Fibroblast of the aortic adventitia (primary cell): ENCODE measurements at places on chromosomes 7 and 10.

GRCh38 chr7:6646465-6646864 is 9.3 kb downstream of the ZNF316 start:
- no peak for DNase-seq

DNA sequence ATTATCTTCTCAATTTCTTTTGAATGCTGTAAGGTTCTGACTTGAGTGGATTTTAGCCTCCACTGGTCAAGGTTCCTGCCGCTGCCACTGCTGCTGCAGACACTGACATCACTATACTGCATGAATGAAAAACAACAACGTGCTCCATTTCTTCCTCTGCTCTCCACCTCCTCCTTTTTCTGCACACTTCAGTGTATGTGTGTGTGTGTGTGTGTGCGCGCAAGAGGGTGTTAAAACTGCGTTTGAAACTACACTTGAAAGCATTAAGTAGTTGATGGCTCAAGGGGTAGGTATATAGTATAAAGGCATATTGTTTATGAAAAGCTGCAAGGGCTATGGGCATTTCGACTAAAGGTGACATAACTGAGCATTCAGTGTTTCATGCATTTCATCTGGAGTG is 3.5 kb downstream of the GLCCI1 start:
- no peak for DNase-seq

DNA sequence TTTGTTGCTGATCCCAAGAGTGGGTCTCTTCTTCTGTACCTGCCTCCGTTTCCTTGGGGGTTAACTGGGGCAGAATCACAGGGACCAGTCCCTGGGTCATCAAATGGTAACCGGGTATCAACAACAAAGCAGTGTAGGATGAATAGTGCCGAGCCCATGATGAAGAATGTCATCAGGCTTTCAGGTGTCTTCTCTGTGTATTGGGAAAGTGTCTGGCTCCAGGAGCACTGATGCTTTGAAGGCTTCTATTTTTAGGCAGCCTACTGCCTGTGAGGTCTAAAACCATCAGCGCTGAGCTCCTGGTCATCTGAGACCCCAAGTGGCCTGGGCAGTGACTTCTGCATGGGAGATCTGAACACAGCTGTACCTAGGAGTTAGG is 48.2 kb upstream of the SHH start:
- DNase-seq, result no peak

DNA sequence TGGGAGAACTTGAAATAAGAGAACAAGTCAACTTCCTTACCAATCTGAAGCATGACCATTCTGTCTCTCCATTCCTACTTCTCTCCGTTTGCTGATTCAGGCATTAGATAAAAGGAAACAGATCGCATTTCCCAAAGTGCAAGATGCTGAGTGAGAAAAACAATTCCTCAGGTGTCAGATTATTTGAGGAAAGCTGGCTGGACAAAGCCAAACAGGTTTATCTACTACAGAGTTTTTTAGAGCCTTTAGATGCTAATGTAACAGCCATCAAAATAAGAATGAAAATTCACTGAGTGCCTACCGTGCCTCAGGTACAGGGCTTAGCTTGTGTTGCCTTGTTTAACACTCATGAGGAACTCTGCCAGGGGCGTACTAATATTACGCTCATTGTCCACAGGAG is 135.9 kb upstream of the MBL2 start:
- no peak for DNase-seq

DNA sequence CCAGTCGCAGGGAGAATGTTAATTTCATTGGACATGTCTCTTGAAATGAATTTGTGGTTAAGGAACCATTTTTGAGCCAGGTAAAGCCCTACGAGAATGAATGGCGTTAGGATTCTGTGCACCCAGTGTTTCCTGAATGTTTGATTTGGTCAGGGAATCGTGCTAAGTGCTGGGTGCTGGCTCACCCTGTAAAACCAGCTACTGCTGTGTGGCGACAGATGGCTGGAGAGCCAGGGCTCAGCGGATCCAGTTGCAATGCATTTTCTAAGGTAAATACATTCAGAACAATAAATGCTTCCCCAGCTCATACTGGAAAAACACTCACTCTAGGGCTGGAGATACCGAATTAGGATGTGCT is 355.5 kb downstream of the GLRX3 start:
- DNase-seq, result no peak

DNA sequence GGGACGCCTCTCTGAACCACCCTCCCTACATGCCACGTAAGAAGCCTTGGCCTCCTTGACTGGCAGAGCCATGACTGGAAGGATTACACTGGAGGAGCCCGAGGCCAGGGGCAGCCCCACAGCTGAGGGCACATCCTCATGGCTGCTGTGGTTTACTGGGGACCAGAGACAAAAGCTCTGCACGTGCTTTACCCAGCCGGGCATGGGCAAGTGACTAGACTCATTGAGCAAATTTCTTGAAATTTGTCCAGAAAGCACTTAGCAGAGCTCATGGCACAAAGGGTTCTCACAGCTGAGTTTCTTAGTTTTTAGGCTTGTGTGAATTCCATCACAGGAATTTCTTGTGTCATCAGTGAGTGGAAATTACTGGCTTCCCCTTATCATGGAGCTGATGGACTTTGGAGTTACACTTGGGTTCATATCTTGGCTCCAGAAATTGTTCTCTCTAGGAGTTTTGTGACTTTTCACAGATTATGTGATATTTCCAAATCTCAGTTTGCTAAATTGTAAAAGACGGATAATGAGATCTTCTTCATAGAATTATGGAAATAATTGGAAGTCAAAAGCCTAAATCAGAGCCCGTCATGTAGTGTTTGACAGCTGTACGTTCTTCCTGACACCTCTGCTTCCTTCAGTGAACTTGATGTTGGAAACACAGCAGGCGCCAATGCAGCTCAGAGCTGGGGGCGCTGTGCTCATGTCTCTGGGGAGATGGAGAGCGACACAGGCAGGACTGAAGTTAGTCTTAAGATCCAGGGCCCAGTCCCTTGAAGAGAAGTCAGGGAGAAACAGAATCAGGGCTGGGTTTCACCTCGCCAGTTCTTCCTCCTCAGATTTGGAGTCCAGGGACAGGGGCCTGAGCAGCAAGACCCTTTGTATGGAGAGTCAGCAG is 47.7 kb upstream of the MGAM2 start:
- peak; percentile 16 for DNase-seq

DNA sequence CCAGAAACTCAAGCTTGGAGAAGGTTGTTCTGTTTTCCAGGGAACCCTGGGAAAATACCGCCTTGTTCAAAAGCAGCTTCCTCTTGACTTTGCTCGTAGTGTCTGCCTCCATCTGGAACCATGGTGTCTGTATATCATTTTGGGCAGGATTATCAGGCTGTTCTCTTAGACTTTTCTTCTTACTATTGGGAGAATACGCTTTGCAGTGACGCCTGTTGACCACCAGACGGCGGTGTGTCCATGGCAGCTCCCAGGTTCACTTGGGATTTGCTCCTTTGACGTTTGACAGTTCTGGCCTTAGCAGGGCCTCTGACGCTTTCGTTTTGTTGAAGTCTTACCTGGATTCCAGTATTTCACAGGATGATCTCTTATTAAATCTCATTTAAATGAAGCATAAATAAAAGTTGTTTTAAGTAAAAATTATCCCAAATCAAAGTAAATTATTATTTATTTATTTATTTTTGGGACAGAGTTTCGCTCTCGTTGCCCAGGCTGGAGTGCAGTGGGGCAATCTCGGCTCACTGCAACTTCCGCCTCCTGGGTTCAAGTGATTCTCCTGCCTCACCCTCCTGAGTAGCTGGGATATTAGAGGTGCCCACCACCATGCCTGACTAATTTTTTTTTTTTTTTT is 41.8 kb upstream of the GJD4 start:
- DNase-seq, result peak; percentile 85

- DNase-seq, result no peak
Observed at GRCh38 chr7:151825721-151826120, 51.2 kb downstream of the PRKAG2 start.

- DNase-seq, result no peak
Observed at GRCh38 chr7:37107047-37107750, 341.5 kb downstream of the ELMO1 start.

GRCh38 chr7:139714163-139714901 is 63.5 kb downstream of the HIPK2 start:
- no peak for DNase-seq

DNA sequence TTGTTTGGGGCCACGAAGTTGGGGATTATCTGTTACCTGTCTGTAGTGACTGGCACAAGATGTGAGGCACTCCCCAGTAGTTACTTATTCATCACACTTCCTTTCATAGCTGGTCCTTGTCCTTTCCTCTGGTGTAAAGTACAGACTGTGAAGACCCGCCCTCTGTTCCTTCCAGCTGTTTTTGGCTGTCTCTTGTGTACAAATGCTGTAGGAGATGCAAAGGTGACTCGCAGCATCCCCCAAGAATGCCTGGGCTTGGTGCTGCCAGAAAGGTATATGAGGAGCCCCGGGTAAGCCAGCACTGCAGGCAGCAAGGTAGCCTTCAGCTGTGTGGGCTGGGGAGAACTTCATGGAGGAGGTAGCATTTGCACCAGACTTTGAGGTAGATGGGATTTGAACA is 236.6 kb downstream of the EBF3 start:
- DNase-seq, result no peak

DNA sequence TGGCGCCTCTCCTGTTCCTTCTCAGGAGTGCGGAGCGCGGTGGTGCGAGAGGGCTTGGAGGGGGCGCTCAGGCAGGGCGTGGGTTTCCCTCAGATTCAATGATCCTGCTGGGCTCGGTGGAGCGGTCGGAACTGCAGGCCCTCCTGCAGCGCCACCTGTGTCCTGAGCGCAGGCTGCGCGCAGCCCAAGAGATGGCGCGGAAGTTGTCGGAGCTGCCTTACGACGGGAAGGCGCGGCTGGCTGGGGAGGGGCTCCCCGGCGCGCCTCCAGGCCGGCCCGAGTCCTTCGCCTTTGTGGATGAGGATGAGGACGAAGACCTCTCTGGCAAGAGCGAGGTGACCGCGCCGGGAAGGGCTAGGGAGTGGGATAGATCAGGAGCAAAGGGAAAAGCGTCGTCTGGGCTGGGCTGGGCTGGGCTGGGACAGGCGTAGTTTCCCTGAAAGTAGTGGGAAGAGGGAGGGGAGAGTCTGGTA is 17.0 kb downstream of the FAM131B start:
- DNase-seq, result no peak

GRCh38 chr10:20988357-20988983 is 91.4 kb upstream of the NEBL start:
- DNase-seq, result no peak

DNA sequence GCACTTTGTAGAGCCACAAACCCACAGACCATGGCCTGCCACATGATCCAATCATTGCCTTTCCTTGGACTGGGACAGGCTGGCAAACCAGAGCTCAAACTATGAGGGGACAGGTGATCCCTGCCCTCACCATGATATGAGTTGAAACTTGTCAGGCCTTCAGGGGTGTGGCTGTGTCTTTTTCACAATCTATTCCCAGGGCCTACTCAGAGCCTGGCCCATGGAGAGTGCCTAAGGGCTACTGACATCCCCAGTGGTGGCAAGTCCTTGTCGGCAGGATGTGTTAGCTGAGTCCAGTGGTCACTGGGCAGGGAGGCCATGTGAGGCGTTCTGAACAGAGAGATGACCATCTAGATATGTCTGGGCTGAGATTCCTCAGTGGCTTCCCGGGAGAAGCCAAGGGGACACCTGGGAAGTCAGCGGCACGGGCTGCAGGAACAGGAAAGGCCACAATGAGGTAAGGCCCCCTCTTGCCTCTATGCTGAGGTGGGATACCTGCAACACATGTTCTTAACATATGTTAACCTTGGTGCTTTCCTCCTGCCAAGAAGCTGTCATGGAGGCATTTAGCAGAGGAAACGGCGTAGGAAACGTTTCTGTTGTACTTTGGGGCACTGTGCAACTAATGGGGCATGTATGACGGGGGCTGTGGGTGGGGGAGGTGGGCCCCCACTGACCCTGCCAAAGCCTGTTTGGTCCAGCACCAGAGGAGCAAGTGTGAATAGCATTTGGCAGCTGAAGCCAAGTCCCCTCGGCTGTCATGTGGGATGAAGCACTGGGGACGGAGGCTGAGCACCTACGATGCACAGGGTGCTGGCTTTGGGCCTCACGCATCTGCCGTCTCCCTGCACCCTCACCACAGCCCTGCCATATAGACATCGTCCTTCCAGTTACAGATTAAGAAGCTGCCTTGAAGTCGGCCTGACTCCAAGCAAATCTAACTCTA is 384.0 kb downstream of the RPS24 start:
- no peak for DNase-seq

DNA sequence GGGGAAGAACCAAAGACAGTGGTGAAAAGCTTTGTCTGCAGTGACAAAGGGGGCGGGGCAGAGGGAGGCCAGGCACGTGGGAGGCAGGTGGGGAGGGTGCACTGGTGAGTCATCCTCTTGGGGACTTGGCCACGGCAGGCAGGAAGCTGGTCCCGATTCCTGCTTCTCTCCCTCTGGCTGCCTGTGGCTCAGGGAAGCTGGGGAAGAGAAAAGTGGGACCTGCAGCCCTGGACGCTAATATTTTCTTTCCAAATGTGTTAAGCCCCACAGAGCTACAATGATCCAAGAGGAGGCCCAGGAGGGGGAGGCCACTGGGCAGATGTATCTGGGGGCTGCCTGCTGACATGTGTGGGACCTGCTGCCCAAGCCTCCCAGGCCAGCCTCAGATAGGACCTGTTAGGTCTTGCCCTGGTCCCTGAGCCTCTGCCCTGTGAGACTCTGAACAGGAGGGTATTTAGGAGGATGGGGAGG is 231.8 kb downstream of the KCNMA1 start:
- peak; percentile 62 for DNase-seq

GRCh38 chr10:9382533-9382866 is 1328.0 kb downstream of the GATA3 start:
- DNase-seq, result no peak

DNA sequence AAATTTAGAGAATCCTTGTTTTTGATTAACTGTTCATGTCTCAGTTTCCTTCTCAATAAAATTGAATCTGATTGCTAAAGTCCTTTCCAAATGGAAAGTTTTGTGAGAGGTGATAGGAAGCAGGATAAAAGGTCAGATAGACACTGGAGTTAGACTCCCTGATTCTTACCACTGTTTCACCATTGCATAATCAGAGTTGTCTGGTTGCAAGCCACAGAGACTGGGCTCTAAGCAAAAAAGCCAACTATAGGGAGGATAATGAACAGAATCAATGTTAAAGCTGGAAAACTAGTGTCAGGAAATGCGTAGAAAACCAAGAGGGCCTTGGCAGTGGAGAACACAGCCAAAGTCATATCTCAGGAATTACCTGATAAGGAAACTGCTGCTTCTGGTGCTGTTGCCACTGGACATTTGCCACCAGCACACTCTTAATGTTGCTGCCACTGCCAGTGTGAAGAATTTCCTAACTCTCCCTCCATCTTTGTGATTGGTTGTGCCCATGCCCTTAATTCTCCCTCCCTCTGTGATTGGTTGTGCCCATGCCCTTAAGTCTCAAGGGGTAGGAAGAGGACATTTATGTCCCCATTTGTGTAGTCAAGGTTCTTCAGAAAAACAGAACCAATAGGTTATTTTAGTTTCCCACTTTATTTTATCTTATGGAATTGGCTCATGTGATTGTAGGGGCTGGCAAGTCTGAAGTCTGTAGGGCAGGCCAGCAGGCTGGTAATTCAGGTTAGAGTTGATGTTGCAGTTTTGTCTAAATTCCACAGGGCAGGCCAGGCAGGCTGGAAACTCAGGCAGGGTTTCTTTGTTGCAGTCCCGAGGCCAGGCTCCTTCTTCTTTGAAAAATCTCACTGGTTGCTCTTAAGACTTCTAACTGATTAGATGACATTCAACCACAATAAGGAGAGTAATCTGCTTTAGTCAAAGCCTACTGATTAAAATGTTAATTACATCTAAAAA is 639.0 kb downstream of the REEP3 start:
- DNase-seq, result no peak

GRCh38 chr7:47953822-47954221 is 5.6 kb upstream of the PKD1L1 start:
- no peak for DNase-seq
